ENCODE measurements at places on chromosomes 3 and 15.

- no peak for DNase-seq
These were observed 105.7 kb downstream of the TUSC7 start for GRCh38 chr3:116815321-116815720.

GRCh38 chr15:85485956-85486567, 105.7 kb downstream of the AKAP13 start:
- DNase-seq, result no peak

- no peak for DNase-seq
These were observed 110.5 kb upstream of the ABHD17C start for GRCh38 chr15:80584561-80584964.

- no peak for DNase-seq
These were observed 5.5 kb upstream of the TEX55 start for GRCh38 chr3:119140466-119140865.

DNA sequence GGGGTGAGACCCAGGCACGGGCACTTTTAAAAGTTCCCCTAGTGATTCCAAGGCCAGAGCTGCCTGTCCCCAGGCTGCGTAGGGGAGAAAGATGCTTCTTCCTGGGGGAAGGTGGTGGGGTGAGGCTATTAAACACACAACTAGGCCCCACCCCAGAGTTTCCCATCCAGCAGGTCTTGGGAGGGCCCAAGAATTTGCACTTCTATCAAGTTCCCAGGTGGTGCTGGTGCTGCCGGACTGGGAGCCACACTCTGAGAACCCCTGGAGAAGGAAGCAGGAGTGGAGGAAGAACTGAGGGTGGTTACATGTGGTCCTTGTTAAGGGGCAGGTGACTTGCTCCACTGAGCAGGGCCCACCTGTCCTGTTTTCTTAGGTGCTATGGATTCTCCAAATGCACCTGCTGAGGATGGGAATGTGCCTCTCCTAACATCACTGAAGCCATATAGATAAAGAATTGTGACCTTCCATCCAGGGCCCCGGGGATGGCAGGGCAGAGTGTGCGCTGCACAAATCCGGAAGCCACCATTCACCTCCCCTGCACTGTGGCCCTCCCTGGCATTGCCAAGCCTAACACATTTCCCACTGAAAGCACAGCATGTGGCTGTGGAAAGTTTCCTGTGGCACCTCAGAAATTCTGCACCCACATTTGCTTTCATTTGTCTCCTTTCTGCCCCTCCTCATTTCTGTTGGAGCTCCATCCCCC, 111.5 kb upstream of the MEF2A start:
- peak; percentile 38 for DNase-seq

GRCh38 chr15:31078471-31078870, 23.1 kb downstream of the TRPM1 start:
- no peak for DNase-seq

DNA sequence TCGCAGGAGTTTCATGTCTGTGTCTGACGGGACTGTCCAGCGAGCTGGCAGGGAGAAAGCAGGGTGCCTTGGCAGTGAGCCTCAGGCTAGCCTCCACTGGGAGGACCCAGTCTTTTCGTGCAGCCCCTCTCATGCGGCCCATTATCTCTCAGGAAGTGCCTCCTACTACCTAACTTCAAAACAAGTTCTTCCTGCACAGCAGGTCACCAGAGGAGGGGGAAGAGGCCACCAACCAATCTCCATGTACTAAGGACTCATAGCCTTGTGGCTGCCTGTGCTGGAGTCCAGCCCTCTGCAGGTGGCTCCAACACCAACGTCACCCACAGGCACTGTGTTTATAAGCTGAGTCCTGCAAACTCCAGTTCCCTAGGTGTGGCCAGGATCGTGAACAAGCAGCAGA, 4.8 kb downstream of the VIPR1 start:
- peak; percentile 20 for DNase-seq

GRCh38 chr3:87489892-87490291, 213.5 kb upstream of the POU1F1 start:
- DNase-seq, result no peak

- peak; percentile 85 for DNase-seq
These were observed 897 bp upstream of the TLE3 start for GRCh38 chr15:70098461-70099166.

DNA sequence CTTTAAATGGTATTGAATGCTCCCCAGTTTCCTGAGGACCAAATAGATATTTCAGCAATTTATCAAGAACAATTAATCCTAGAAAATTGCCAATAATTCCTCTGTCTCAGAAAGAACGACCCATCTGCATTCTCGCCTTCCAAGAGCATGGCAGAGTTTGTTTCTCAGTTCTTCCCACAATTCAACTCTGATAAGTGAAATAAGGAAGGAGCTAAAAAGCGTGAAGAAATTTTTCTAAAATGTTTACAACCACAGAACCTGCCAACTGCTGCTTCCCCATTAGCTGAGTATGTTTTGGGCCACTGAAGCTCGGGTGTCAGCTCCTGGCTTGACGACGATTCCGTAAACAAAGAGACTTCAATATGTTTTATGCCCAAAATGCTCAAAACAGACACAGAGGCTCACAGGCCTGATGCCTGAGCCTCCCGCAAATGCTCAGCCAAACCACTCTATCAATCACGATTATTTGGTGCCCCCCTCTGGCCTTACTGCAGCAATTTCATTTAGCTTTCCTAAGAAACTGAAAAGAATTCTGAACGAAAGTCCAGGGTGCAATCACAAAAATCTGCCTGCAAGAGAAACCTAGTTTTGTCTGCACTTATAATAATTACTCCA, 259.2 kb upstream of the CCDC54 start:
- peak; percentile 75 for DNase-seq

DNA sequence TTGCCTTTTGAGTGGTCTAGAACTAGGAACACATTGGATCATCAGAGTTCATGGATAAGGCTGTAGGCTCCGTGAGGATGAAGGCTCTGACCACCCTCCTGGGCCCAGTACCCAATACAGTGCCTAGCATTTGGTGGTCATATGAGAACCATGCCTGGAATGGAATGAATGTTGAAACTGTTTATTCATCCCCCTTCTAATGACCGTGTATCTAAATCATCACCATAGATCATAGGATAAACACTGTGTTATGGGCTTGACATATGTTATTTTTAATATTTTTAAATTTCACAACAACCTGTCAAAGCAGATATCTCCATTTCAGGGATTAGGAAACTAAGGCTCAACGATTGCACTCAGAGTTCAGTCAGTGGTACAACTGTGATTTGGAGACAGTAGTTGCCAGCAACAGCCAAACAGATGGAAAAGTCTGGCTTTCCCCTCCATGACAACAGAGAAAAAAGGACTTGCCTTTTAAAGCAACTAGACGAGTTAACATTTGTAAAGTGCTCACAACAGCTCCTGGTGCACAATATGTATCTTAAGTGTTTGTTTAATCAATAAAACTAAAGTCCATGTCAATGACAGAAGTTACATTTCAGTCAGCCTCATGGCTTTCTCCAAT, 89.6 kb downstream of the TMEM266 start:
- DNase-seq, result no peak

DNA sequence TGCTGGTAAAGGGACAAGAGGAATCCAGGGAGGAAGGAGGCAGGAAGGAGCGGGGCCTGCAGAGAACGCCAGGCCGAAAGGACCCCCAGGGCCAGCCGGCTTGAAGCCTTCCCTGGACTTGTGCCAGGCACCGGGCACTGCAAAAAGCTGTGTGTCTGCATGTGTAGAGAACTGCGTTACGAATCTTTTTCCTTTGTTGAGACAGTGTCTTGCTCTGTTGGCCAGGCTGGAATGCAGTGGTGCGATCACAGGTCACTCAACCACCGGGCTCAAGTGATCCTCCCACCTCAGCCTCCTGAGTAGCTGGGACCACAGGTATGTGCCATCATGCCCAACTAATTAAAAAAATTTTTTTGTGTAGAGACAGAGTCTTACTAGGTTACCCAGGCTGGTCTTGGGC, 17.0 kb upstream of the MUC4 start:
- peak; percentile 29 for DNase-seq

DNA sequence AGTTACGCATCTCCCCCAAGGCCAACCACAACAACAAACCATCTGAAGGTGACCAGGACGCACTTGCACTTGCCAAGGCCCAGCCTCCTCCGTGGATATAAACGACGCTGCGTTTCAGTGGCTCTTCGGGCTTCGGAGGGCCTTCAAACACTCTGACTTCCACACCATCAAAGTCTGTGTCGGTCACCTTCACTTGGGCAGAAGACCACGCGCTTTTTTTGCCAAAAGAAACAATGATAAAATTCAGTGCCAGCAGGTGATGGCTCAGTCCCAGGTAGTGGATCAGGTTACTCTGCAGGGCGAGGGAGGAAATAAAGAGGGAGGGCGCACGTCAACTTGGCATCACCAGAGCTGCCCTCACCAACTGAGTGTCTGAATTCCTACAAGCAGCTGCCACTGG, 63.0 kb downstream of the NCEH1 start:
- DNase-seq, result no peak

DNA sequence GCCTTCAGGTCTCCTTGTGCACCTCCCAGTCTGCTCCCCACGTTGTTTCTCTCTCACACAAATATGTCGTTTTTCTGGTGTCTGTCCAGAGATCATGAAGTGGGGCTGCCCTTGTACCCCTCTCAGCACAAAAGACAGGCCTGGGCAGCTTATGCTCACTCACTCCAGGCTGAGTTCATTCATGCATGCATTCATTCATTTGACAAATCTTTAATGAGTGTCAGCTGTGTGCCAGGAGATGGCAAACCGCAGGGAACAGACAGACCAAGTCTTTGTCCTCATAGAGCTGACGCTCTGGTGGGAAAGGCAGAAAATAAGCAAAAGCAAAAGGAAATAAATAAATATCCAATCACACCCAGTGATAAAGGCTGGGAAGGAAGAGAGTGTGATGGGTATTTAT, 7.6 kb upstream of the TRH start:
- DNase-seq, result no peak

GRCh38 chr15:41914411-41914810, 20.6 kb upstream of the SPTBN5 start:
- no peak for DNase-seq

- DNase-seq, result no peak
These were observed 23.8 kb upstream of the NMB start for GRCh38 chr15:84681831-84682230.

GRCh38 chr3:181630853-181631252, 80.9 kb upstream of the SOX2 start:
- no peak for DNase-seq

- DNase-seq, result no peak
These were observed 281.3 kb upstream of the ARRDC4 start for GRCh38 chr15:97679106-97679688.

Data from right forelimb (tissue), 1 donor.